ENCODE measurements at places on chromosomes 6 and 20.

- H3K4me1 ChIP-seq: peaks cover 17% of the 10 kb centered on the region
- no peaks in the 10 kb centered on the region for H3K27me3 ChIP-seq
- no peak overlapping the region for H3K4me3 ChIP-seq
- DNase-seq: no peak
Observed at GRCh38 chr6:11096109-11096508, 2.5 kb downstream of the SMIM13 start.

- no peaks in the 10 kb centered on the region for H3K27me3 ChIP-seq
- H3K4me1 ChIP-seq: peaks cover 14% of the 10 kb centered on the region
- peak overlapping the region; percentile 69 for H3K4me3 ChIP-seq
- no peaks in the 10 kb centered on the region for H3K36me3 ChIP-seq
Observed at GRCh38 chr6:27809067-27809938, 102.9 kb downstream of the OR2B2 start.

GRCh38 chr20:61593516-61593915 lies 341.5 kb downstream of the CDH4 start:
- no peak for DNase-seq
- H3K27me3 ChIP-seq: peaks cover 8% of the 10 kb centered on the region
- H3K36me3 ChIP-seq: no peaks in the 10 kb centered on the region
- no peaks in the 10 kb centered on the region for H3K4me1 ChIP-seq

GRCh38 chr6:131182991-131183425 lies 47.7 kb downstream of the AKAP7 start:
- H3K36me3 ChIP-seq: peaks cover 16% of the 10 kb centered on the region
- H3K4me1 ChIP-seq: no peaks in the 10 kb centered on the region
- DNase-seq: no peak

GRCh38 chr6:127466416-127466815 lies 7.2 kb upstream of the KIAA0408 start:
- no peak for DNase-seq
- no peak overlapping the region for H3K27ac ChIP-seq
- no peaks in the 10 kb centered on the region for H3K36me3 ChIP-seq
- peaks cover 19% of the 10 kb centered on the region for H3K4me1 ChIP-seq
- no peaks in the 10 kb centered on the region for H3K27me3 ChIP-seq

DNA sequence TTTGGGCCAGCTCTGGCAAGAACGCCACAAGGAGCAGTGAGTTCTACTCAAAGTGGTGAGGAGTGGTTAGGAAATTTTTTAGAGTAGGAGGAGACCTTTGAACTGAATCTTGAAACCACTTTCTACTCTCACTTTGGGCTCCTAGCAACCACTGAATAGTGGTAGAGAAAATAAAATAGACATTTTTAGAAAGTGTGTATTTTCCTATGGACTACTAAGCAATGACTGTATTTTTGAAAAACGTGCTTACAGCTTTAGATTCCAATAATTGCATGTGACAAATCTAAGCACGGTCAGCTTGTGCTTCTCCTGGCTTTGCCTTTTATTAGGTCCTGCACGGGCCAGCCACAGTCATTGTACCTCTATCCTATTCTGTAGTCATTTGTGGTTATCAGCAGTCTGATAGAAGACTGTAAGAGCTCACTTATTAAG lies 8.7 kb upstream of the IFNGR1 start:
- H3K4me1 ChIP-seq: no peaks in the 10 kb centered on the region
- H3K27ac ChIP-seq: peak overlapping the region; percentile 12
- H3K27me3 ChIP-seq: no peaks in the 10 kb centered on the region
- DNase-seq: no peak
